ENCODE measurements at places on chromosomes 5 and 9.

DNA sequence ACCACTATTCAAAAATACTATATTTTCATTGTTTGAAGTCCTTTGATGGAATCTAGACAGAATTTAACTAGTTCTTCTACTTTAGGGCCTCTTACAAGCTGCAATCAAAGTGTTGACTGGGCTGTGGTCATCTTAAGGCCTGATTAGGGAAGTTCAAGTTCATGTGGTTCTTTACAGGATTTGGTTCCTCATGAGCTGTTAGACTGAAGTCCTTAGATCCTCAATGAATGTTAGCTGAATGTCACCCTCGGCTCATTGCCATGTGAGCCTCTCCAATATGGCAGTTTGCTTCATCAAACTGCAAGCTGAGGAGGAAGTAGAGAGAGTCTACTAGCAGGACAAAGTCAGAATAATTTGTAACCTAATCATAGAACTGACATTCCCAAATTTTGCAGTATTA, 135.1 kb downstream of the CSNK1G3 start:
- DNase-seq = no peak

DNA sequence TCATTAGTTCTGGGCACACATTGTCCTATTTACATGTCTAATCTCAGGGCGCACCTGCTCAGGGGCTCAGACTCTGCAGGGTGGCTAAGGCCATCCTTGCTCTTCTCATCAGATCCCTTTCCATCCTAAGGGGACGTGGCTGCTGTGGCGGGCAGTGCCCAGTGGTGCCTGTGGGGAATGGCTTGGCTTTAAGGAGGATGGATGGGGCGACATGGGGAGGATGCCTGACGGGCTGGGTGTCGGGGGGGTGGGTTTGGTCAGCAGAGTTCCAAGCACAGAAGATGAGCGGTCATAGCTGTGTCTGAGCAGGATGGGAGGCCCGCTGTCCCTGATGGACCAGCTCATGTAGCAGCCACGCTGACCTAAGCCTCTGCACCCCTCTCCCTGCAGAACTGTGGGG, 40.9 kb upstream of the SUSD3 start:
- DNase-seq = no peak

- DNase-seq = no peak
These were observed 7.4 kb downstream of the NKD2 start for GRCh38 chr5:1016036-1016435.

GRCh38 chr5:32031089-32031488, 143.0 kb downstream of the GOLPH3 start:
- DNase-seq = no peak

GRCh38 chr9:77013932-77014596, 5.4 kb upstream of the FOXB2 start:
- DNase-seq = no peak

DNA sequence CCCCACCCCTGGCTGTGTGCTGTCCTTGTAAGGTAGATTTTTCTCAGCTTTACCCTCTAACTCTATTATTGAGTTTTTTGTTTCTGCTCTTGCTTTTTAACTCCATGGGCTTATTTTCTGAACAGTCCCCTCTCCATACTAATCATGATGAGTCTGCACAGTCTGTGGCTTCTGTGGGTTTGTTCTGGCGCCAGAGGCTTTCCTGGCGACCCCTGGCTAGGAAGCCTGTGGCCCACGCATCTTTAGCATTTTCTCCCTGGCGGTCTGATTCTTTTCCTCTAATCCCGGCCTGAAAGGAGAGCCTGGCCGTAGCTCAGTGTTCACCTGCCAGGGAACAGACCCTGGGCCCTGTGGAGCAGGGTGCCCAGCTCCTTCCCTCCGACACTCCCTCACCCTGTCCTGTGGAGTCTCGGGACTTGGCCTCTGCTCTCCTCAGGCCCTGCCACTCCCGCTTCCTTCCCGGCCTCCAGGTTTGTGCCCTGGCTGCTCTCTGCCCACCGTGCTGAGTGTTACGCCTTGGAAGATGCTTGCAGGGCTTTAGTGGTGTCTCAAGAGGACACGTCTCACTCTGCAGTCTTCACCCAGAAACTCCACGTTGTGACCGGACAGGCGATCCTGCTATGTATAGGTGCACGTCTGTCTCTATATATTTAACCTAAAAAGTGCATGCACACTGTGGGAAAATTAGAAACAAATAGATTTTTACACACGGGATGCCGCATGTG, 31.7 kb upstream of the LRRC14B start:
- no peak for DNase-seq

- no peak for DNase-seq
These were observed 8.4 kb downstream of the FAM163B start for GRCh38 chr9:133600739-133601138.

GRCh38 chr5:74282490-74282889, 358.0 kb downstream of the ENC1 start:
- no peak for DNase-seq

GRCh38 chr5:34967540-34967939, 38.2 kb downstream of the DNAJC21 start:
- DNase-seq = no peak

- no peak for DNase-seq
These were observed 26.8 kb downstream of the ANP32B start for GRCh38 chr9:98009936-98010335.

DNA sequence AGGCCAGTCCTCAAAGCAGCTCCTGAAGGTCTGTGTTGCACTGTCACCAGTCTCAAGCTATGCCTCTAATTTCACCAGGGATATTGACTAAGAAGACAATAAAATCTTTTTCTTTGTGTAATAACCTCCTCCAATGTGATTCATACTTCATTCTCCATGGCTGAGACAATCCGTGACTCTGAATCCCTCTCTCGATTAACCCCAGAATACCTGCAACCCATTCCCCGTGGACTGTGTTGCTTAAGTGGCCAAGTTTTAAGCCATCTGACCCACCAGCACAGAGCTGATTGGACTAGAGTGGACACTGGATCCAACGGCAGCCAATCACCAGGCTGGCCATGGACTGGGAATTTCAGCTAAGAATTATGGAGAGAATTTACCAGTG, 5.4 kb upstream of the CCIN start:
- no peak for DNase-seq

- DNase-seq = no peak
These were observed 61.2 kb upstream of the JAK2 start for GRCh38 chr9:4923580-4924544.

DNA sequence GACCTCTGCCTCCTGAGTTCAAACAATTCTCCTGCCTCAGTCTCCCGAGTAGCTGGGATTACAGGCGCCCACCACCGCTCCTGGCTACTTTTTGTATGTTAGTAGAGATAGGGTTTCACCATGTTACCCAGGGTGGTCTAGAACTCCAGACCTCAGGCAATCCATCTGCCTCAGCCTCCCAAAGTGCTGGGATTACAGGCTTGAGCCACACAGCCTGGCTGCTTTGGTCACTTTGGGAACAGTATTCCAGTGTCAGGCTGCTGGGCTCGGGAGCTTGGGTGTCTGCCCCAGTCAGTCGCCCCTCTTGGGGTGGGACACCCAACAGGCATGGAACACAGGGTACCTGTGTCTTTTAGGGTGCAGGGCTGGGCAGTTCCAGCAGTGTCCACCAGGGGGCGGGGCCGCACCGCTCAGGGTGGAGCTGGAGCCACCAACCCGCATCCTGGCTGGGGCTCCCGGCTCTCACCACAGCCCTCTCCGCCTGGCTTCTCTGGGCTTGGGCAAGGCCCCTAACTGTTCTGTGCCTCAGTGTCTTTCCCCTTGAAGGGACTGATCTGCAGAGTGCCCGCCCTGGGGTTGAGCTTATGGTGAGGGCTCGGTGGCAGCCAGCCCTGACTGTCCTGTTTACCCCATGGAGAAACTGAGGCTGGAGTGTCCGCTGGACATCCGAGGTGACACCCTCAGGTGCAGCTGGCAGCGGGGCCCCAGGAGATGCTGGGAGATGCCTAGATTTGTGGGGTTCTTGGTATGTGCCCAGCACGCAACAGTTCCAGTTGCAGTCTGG, 6.4 kb upstream of the RNU6ATAC start:
- DNase-seq = no peak

DNA sequence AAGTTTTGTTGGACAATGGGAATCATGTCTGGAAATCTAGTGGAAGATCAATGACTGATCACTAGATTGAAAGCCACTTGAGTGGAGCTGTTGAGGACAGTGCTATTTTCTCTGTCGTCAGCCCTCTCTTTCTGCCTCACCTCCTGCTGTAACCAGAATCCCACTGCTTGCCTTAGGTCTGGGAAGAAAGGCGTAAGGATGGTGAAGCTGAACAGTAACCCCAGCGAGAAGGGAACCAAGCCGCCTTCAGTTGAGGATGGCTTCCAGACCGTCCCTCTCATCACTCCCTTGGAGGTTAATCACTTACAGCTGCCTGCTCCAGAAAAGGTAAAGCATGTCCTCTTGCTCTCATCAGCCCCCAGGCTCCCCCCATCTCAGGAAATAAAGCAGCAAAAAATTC, 1.1 kb downstream of the NSG2 start:
- no peak for DNase-seq

GRCh38 chr5:4717446-4717845, 422.7 kb upstream of the ADAMTS16 start:
- no peak for DNase-seq

GRCh38 chr9:20658677-20659473, 25.2 kb upstream of the FOCAD start:
- no peak for DNase-seq

DNA sequence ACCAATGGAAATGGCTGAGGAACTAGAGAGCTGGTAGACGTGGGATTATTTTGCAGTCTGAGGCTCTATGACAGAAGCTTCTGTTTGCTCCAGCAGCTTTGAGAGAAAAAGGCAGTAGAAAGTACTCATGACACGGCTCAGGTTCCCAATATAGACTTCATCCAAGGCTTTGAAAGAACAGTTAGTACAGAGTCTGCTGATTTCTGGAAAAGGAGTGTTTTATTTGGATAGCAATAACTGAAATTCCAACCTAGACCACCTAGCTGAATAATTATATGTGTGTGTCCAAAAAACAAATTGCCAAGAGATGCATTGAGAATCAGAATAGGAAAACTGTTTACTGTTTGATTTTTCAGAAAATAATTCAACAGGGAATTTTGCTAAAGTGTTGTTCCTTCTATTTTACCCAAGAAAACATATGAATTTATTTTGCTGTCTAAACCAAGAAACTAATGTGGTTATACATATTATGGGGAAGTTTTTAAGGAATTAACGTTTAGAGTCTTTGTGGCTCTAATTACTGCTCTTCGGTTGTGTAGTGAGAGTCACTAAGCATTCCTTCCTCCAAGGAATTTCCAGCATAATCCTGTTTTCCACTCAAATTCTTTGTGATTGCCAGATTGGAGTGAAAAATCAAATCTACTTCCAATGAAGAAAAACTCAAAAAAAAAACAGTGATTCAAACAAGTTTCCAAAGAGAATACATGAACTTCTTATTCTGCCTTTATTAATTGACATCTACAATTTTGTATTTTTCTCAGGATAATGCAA, 18.1 kb upstream of the MTX3 start:
- no peak for DNase-seq

- no peak for DNase-seq
These were observed 28.4 kb upstream of the CSNK1G3 start for GRCh38 chr5:123483446-123484077.

- DNase-seq = no peak
These were observed 58.7 kb upstream of the TMED7 start for GRCh38 chr5:115684513-115685037.

- no peak for DNase-seq
These were observed 488.9 kb downstream of the ISL1 start for GRCh38 chr5:51872144-51872543.

DNA sequence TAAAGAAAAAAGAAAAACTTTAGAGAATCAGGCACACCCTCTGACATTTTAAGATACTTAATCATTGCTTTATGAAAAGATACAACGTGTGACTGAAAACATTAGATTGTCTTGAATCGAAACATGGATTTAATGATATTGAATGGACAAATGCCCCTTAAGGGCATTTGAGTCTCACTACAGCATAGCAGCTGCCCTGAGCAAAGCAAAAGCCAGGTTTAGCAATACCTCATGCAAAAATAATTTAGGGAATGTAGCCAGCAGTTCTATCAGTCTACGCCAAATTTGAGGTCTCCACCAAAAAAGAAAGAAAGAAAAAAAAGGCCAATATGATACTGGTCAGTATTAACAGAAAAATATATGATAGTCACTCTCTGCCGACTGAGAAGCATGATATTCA, 56.6 kb upstream of the LMNB1 start:
- no peak for DNase-seq

- DNase-seq = no peak
These were observed 155.1 kb downstream of the CCDC192 start for GRCh38 chr5:127858116-127858784.

- no peak for DNase-seq
These were observed 256.3 kb downstream of the SMARCA2 start for GRCh38 chr9:2271426-2271825.

DNA sequence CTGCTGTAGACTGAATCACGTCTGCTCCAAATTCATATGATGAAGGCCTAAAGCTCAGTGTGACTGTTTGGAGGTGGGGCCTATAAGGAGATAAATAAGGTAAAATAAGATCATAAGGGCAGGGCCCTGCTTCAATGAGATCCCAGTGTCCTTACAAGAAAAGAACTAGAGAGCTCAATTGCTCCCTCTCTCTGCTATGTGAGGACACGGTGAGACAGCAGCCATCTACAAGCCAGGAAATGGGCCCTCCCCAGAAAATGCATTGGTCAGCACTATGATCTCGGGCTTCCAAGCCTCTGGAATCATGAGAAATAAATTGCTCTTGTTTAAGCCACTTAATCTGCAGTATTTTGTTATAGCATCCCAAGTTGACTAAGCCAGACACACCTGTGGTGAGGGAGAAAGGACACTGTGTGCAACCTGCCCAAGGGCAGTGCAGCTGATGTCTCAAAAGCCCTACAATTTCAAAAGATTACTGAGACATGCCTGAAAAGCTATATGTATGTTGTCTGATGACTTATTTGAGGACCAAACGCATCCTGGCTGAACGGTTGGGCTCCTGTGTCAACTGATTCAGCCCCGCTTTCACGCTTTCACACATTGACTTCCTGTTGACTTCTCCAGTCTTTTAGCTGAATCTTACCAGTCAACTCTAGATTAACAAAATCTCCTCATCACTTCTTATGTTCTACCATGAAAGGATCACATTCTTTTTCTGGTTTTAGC, 13.2 kb downstream of the GZMK start:
- DNase-seq = no peak

DNA sequence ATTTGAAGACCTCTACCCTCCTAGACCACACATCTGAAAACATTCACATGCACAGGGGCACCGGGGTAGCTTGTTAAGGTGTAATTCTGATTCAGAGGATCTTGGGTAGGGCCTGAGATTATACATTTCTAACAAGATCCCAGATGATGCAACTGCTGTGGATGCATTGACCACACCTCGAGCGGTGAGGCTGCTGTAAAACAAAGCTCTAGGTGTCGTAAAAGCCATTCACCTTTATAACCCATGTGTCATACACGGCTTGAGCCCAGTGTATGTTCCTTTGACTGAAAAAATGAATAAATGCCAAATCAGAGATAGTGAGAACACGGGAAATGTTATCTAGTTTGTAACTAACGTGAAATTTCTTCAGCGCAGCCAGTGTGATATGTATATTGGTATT, 1578.2 kb upstream of the WWC1 start:
- no peak for DNase-seq

DNA sequence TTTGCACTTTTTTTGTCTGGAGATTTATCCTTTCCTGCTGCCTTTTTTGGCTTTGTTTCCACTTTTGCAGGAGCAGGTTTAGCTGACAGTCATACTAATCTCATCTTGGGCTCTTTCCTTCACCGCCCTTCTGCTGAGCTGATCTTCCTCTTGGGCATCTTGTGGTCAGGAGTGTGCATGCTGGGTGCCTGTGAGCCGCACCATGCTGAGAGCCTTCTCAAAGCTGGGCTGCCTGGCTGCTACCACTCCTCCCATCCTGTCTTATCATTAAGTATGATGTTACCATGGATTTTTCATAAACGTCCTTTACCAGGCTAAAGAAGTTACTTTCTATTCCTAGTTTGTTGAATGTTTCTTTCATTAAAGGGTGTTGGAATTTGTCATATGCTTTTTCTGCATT, 49.5 kb upstream of the MCCC2 start:
- no peak for DNase-seq
